Activated T-cell treated with anti-CD3 and anti-CD28 coated beads, Interleukin-2, amount 50 U/mL, for 72 hours (primary cell): ENCODE measurements at places on chromosomes 12 and 14.

DNA sequence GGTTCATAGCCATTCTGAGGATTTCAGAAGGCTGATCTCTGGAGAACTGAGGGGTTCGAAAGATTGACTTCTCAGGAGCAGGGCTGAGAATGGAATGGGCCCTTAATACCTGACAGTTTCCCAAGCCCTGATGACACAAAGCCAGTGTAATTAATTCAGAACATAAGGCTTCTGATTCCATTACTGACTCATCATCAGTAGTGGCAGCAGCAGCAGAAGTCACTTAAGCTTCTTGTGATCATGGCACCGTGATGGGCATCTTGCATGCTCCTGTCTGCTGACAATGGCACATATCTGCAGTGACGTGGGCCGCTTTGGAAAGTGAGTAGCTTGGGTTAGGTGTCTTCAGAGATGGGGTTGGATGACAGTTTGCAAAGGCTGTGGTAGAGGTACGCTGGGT is 38.2 kb upstream of the GSG1 start:
- H3K4me1 ChIP-seq: no peaks in the 10 kb centered on the region
- no peak overlapping the region for H3K4me3 ChIP-seq
- no peak for DNase-seq
- H3K27ac ChIP-seq: no peak overlapping the region
- H3K27me3 ChIP-seq: no peaks in the 10 kb centered on the region

- no peaks in the 10 kb centered on the region for H3K27me3 ChIP-seq
- no peak for DNase-seq
- H3K36me3 ChIP-seq: no peaks in the 10 kb centered on the region
- peaks cover 4% of the 10 kb centered on the region for H3K4me1 ChIP-seq
- no peak overlapping the region for H3K27ac ChIP-seq
Measured at GRCh38 chr14:49702725-49703124, 9.8 kb downstream of the KLHDC1 start.

DNA sequence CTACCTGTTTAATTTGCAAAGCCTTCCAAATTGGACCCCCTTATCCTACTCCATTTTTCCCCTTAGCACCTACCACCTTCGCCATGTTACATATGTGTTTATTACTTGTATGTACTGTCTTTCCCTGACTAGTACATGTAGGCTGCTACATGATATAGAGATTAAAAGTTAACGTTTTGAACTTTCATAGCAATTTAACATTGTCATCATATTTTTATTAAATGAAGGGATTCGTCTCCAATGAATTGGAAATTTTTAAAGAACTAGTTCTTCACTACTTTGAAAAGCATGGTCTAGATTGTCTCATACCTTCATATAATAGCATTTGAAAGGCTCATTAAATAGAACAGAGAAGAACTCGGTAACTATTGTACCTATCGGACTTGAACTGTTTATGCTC is 64.9 kb upstream of the REP15 start:
- no peak overlapping the region for H3K4me3 ChIP-seq
- peaks cover 12% of the 10 kb centered on the region for H3K27me3 ChIP-seq
- no peaks in the 10 kb centered on the region for H3K36me3 ChIP-seq
- no peak for DNase-seq
- peaks cover 26% of the 10 kb centered on the region for H3K4me1 ChIP-seq

GRCh38 chr12:89732522-89732921 is 23.9 kb upstream of the ATP2B1 start:
- peaks cover 9% of the 10 kb centered on the region for H3K36me3 ChIP-seq
- no peak for DNase-seq
- H3K27me3 ChIP-seq: no peaks in the 10 kb centered on the region
- no peak overlapping the region for H3K27ac ChIP-seq
- no peaks in the 10 kb centered on the region for H3K4me1 ChIP-seq

DNA sequence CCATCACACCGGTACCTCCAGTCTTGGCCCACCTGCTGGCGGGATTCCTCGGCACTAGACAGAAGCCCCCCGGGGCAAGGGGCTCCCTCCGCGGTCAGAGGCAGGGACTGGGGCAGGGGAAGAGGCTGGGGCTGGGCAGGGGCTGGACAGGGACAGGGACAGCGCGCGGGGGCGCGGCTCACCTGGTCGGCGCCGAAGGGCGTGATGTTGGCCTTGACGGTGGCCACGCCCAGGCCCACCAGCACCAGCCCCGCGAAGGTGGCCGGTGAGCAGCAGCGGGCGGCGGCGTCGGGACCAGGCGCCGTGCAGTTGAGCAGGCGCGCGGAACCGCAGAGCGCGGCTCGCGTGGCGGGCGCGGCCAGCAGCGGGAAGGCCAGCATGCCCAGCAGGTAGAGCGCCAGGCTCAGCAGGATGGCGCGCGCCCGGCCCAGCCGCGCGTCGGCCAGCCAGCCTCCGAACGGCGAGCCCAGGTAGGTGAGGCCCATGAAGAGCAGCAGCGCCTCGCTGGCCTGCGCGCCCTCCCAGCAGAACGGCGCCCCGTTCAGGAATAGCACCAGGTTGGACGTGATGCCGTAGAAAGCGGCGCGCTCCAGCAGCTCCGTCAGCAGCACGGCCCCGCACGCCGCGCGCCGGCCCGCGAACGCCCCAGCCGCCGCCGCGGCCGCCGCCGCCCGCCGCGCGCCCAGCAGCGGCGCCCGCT is 392 bp downstream of the SLC15A4 start:
- H3K27ac ChIP-seq: peak overlapping the region; percentile 60
- H3K4me1 ChIP-seq: peaks cover 40% of the 10 kb centered on the region
- DNase-seq: no peak
- no peaks in the 10 kb centered on the region for H3K27me3 ChIP-seq
- peaks cover 5% of the 10 kb centered on the region for H3K36me3 ChIP-seq

DNA sequence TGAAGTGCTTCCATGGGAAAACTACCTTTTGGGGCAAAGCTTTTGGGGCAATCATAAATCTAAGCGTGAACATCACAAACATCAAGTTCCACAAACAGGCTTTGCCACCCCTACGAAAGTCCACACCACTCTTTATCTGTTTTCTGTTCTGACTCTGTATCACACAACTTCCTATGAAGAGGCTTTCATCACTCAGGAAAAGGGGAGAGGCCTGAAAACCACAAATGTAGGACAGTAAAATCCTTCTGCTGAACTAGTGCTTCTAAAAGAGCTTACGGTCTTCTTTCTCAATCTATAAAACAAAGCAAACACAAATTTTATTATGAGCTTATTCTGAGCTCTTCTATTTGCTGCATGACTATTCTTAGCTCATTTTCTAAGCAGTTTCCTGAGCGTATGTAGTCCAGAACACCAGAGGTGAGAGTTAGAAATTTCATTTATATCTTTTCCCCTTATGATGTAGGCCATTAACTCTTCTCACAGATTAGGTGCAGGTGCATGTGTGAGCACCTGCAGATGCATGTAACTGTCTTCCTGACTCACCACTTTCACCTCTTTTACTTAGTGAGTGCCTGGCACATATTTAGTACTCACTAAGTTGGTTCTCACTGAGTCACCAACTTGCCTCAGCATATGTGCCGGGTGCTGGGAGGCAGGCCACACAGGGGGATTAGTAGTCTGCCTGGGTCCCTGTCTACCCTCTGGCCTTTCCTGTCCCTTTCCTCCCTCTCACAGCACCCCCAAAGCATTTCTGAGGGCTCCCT is 32.9 kb upstream of the SYCP3 start:
- DNase-seq: peak; percentile 6
- no peaks in the 10 kb centered on the region for H3K27me3 ChIP-seq
- peaks cover 13% of the 10 kb centered on the region for H3K4me1 ChIP-seq
- H3K36me3 ChIP-seq: peaks cover 15% of the 10 kb centered on the region

- H3K4me1 ChIP-seq: no peaks in the 10 kb centered on the region
- H3K27ac ChIP-seq: no peak overlapping the region
- no peak for DNase-seq
- no peaks in the 10 kb centered on the region for H3K27me3 ChIP-seq
- H3K36me3 ChIP-seq: no peaks in the 10 kb centered on the region
- H3K4me3 ChIP-seq: no peak overlapping the region
Measured at GRCh38 chr12:81683881-81684280, 75.3 kb downstream of the PPFIA2 start.

- H3K27me3 ChIP-seq: peaks cover 5% of the 10 kb centered on the region
- no peak overlapping the region for H3K4me3 ChIP-seq
- no peaks in the 10 kb centered on the region for H3K36me3 ChIP-seq
Measured at GRCh38 chr12:57248934-57249742, 1.8 kb downstream of the STAC3 start.

GRCh38 chr12:112759786-112760185 is 31.8 kb upstream of the RPH3A start:
- DNase-seq: no peak
- H3K27me3 ChIP-seq: no peaks in the 10 kb centered on the region
- no peak overlapping the region for H3K4me3 ChIP-seq
- H3K27ac ChIP-seq: no peak overlapping the region
- H3K4me1 ChIP-seq: no peaks in the 10 kb centered on the region
- peaks cover 5% of the 10 kb centered on the region for H3K36me3 ChIP-seq

GRCh38 chr12:106282457-106283097 is 20.0 kb upstream of the TCP11L2 start:
- peaks cover 16% of the 10 kb centered on the region for H3K4me1 ChIP-seq
- H3K27me3 ChIP-seq: peaks cover 10% of the 10 kb centered on the region
